Renal cortical epithelial cell (primary cell): ENCODE measurements at places on chromosomes 4 and X. TPM values are rescaled to one million over a fixed set of nuclear protein-coding genes. Genes with fewer than 3 reads are reported as not detected.

Gene INTS6L
- 3.3 and 4.7 TPM in 2 replicates for total RNA-seq

Gene GSX2
- total RNA-seq, result not detected in 2 replicates

DNA sequence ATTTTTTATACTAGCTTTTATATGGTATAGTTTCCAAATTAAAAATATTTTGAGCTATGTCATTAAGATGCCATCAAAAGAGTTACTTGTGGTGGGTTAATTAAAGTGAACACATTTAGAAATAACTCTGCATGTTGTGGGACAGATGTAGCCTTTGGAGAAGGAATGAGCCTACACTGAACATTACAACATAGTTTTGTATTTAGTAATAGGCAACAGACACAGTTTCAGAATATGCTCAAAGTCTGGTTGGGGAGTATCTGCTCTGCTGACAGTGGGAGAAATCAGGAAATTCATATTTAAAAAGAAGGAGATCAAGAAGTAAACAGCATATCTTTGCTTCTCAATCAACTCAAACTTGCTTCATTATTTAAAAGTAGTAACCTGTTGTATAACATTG lies 23.7 kb downstream of the EMCN start:
- DNase-seq, result no peak

DNA sequence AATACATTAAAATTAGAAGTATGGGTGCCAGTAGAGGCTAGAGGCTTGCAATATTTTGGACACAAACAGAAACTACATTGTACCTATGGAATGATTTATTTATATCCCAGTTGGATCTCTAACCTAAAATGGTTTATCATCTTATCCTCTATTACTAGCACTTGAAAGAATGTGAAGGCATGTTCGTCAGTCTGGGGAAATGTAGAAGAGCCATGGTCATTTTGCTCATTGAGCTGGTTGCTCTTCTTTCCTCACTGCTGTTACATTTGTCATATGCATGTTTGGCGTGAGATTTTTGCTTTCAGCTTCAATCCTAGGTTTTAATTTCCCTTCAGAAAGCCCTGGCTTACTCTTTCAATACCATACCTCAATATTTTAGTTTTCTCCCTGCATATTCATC lies 82.4 kb upstream of the MYOZ2 start:
- DNase-seq, result no peak

- peak; percentile 26 for DNase-seq
These were observed 2253.2 kb upstream of the TENM3 start for GRCh38 chr4:179989975-179990374.

- DNase-seq, result no peak
These were observed 361 bp downstream of the QDPR start for GRCh38 chr4:17511509-17511949.

Gene CFAP47
- 0.35 and 1.6 TPM in 2 replicates for total RNA-seq

DNA sequence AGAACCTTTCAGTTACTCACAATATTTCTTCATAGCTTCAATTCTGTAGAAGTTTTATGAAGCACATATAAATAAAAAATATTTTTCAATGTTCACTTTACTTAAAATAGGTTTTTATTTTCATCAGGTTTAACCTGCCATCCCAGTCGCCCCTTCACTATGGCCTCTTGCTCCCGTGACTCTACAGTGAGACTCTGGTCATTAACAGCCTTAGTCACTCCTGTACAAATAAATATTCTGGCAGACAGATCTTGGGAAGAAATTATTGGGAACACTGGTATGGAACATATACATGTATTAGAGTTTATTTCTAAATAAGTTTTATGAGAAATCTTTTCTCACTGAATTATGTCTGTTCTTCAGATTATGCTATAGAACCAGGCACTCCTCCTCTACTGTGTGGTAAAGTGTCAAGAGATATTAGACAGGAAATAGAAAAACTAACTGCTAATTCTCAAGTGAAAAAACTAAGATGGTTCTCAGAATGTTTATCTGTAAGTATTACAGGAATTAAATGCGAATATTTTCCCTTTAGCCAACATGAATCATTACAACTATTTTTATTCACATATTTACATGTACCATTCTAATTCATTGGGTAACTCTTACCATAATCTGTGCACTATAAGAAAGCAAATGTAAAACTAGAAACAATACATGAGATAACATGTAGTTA lies 45.6 kb downstream of the SPATA4 start:
- DNase-seq, result no peak

DNA sequence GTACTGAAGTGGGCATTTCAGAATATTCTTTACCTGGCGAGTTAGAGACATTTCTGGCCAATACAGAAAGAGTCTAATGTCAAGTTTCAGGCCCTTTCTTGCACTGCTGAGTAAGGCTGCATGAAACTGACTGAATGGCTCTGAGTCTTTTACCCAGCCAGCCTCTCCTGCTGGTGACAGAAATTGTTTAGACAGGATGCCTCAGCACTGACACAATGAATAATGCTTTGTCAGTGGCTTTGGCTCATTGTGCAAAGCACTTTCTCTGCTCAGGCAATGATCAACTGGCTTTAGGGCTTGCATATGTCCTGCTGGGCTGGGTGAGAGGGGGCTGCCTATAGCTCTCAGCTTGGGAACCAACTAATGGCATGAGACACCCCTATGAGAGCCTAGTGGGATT lies 45.5 kb downstream of the CLNK start:
- DNase-seq, result no peak

- DNase-seq, result no peak
These were observed 5.2 kb upstream of the PDE6B start for GRCh38 chr4:620201-620600.

DNA sequence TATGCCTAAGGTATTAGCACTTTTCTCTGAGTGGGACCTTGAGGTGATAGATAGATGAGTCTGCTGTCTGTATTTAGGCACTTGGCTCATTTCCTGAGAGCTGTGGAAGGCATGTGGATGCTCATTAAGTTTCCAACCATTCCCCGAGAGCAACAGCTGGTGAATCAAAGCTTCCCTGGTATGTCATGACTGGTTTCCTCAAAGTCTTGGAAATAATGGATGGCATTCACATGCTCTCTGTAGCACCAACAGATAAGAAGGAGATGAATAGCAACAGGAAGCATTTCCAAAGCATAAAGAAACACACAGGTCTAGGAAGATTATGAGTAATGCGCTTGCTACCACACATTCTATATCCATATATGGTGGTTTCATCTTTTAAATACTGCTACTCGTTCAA lies 118.3 kb upstream of the ETNPPL start:
- peak; percentile 28 for DNase-seq

GRCh38 chrX:69289046-69289792 lies 124.0 kb upstream of the PJA1 start:
- DNase-seq, result no peak

DNA sequence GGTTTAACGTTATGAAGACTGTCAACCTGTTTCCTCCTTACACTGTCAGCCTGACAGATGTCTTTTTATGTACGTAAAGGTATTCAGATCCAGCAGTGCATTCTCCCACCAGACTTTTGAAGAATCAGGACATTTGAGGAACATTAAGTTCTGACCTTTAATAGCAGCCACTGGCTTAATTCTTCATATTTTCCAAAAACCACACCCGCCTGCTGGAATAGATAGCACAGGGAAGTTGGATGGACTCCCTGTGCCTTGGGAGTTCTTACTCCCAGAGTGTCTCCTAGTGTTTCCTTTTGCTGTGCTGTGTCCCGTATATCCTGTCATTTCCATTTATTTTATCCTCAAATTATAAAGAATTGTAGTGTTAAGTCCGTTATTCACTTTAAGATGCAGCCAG lies 94.5 kb downstream of the AFF1 start:
- DNase-seq, result no peak

DNA sequence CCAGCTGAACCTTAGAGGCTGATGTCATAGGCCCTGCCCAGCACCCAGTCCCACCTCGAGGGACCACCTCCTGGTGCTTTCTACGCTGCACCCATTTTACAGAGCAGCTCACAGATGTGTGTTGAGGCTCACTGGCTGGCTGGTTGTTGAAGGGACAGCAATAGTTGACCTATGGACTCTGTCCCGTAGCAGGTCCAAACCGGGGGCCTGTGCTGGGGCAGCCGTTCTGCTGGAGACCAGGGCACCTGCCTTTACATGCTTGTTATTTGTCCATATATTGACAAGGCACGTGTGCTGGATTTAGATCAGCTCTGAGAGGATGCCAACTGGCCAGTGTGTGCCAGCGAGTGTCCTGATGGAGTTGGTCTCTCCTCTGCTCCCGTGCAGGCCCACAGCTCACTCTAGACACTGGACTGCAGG lies 58.1 kb downstream of the TNIP2 start:
- no peak for DNase-seq

GRCh38 chrX:152020888-152021287 lies 46.4 kb upstream of the GABRE start:
- no peak for DNase-seq

DNA sequence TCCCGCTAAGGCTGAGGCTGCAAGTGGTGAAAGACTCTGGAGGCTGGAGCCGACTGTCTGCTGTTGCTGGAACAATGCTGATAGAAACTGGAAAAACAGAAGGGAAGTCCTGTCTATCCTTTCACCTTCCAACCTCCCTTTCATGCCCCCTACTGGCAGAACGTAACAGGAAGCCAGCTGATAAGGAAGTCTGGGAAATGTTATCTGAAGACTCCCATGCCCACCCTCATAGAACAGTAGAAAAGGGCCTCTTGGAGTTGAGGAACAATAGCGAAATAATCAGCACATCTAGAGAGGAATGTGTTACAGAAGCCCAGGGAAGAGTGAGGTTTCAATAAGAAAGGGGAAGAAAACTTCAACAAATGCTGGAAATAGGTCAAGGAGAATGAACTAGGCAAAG lies 117.1 kb upstream of the DKK2 start:
- no peak for DNase-seq

Gene SMARCA1
- total RNA-seq, result 65.8 and 136 TPM in 2 replicates

Gene NDP
- total RNA-seq, result 0.10 and 1.6 TPM in 2 replicates

DNA sequence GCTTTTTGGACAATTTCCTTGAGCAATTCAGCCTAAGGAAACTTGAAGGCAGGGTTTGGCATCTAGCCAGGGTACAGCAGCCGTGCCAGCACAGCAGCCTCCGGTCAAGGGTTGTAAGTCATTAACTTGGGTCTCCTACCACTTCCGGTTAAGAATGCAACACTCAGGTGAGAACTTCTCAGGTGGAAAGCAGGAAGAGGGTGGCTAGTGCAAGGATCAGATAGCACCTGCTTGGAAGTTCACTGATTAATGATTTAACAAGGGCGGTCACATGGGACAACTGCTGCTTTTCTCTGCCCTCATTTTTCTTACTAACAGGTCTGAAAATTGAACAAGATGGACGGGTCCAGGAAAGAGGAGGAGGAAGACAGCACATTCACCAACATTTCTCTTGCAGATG lies 30.1 kb upstream of the SCOC start:
- DNase-seq, result peak; percentile 95

- DNase-seq, result peak; percentile 98
These were observed 56.7 kb upstream of the RASSF6 start for GRCh38 chr4:73676861-73677323.

DNA sequence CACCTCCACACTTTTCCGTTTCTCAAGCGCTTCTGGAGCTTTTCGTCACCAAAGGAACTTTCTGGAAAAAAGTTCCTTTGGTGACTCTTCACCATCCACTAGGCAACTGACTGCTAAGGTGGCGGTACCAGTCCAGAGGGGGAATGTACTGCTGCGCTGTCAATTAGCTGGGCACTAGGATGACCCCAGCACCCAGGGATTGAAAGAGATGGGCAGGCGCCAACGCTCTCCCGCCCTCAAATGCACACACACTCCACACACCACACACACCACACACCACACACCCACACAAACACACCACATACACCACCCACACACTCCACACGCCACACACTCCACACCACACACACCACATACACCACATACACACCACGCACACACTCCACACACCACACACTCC lies 10.4 kb downstream of the PRDM8 start:
- DNase-seq, result no peak

DNA sequence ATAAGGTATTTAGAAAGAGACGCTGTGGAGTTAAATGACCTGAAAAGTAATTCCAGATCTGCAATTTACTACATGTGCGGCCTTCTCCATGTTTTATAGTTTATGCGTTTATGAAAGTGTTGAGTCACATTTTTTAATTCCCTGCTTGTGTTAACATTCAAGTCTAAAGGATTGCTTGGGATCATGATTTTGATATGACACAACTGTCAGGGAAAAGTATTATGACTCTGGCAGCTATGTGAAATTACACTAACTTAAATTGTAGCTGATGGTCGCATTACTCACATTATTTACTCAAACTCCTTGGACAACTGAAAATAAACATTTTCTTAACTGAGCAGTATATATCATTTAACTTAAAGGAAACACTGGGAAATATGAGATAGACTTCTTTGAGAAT lies 14.3 kb upstream of the GABRB1 start:
- no peak for DNase-seq

DNA sequence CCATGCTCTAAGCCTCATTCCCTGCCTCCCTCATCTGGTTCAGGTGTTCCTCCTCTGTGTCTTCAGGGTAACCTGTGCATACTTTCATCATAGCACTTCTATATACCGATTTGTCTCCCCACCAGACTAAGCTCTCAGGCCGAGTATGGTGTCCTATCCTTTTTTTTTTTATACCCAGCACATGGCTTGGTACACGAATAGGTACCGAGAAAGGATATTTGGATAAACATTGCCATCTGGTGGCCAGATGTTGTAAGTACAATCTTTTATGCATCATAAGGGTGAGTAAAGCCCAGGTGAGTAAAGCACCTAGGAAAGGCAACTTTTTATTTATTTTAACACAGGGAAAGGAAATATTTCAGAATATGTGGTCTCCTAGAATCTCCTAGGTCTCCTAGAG lies 68.4 kb downstream of the MID2 start:
- peak; percentile 47 for DNase-seq

DNA sequence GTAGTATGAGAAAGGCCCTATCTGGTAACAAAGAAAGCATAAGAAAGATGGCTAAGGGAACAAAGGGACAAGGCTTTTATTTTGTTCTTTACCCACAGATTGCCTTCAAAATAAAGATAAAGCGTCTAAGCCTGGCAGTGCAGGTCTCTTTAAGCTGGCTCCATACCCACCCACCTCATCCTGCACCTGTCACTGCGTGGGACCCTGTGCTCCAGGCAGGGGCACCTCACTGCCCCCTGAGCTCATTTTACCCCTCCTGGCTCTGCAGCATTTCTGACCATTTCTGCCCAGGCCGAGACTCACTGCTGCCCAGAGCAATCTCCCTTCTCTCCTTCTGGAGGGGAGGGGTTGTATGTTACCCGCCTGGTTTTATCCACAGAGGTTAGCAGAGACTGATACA lies 1.7 kb upstream of the CYP4V2 start:
- DNase-seq, result no peak

DNA sequence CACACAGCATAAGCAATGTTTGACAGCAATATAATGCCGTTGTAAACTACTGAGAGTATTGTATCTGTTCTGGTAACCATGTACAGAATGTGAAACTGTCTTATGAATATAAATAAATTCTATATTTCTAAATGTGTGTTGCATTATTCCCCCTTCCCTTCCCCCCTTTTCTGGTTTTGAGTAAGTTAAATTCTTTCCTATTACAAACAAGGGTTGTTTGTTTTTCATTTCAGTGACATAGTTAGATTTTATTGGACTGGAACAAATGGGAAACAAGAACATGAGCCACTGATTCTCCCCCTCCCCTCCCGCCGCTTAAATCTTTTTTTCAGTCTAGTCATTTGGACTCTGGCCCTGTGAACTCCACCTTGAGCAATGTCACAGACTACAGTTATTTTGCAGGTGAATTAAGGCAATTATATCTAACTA lies 69.8 kb downstream of the GPAT3 start:
- peak; percentile 87 for DNase-seq

GRCh38 chrX:125295337-125295736 lies 24.3 kb upstream of the TEX13C start:
- peak; percentile 73 for DNase-seq

- DNase-seq, result no peak
These were observed 25.5 kb downstream of the AP1AR start for GRCh38 chr4:112257098-112257497.
